ENCODE measurements at places on chromosomes 5 and 9. TPM values are rescaled to one million over a fixed set of nuclear protein-coding genes. Genes with fewer than 3 reads are reported as not detected.

Gene IL7R
- 132 TPM for total RNA-seq

Gene GRXCR2
- not detected for total RNA-seq

Gene HTR4
- total RNA-seq = not detected

Gene TCERG1
- total RNA-seq = 106 TPM

Gene CCL21
- not detected for total RNA-seq

Gene SPATA6L
- 0.27 TPM for total RNA-seq

Gene CDC26
- total RNA-seq = 32.9 TPM

Gene RFESD
- 4.7 TPM for total RNA-seq

Gene NXNL2
- total RNA-seq = not detected

Gene CCDC112
- total RNA-seq = 1.2 TPM

Gene OMD
- total RNA-seq = not detected

Gene CCNJL
- not detected for total RNA-seq

Gene SPATA31A3
- not detected for total RNA-seq

Gene ANKRD34B
- total RNA-seq = not detected

Gene CARD9
- 3.8 TPM for total RNA-seq
